ENCODE measurements at places on chromosomes 3 and 15.

DNA sequence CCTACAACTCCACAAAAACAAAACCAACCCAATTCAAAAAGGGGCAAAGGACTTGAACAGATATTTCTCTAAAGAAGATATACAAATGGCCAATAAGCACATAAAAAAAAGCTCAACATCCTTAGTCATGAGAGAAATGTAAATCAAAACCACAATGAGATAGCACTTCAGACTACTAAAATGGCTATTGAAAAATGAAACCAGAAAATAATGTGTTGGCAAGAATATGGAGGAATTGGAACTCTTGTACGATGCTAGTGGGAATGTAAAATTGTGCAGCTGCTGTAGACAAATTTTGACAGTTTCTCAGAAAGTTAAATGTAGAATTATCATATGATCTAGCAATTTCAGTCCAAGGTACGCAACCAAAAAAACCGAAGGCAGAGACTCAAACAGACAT is 29.0 kb downstream of the KY start:
- no peak for DNase-seq

DNA sequence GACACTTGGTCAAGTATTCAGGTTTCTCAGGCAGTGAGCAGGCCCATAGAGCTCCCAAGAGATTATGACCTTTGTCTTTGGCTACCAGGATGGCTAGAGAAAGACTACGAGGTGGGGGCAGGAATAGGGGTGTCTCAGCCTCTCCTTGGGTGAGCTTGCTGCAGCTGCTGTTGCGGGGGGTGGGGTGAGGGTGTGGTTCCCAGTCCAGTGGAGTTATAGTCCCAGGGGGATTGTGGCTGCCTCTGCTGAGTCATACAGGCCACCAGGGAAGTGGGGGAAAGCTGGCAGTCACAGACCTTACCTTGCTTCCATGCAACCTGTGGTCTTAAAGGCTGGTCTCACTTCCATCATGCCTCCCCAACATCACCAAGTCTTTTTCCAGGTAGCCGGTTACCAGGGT is 31.7 kb downstream of the ATP2C1 start:
- DNase-seq: peak; percentile 5

GRCh38 chr3:47601281-47601680 is 22.6 kb upstream of the CSPG5 start:
- no peak for DNase-seq

DNA sequence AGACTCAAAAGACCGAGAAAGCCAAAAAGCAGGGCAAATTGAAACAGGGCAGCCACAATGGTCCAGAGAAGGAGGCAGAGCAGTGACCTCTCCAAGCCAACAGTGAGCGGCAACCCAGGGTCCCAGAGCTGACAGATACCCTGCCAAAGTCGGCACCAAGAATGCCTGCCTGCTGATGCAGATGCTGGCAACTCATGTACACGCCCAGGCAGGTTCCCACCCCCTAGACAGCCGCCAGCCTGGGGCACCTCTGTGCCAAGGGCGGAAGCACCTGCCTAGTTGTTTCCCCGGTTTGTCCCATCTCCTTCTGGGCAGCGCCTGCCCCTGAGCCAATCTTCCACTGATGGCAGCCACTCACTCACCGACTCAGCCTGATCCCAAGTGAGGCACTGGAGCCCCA is 22.1 kb downstream of the KLHL25 start:
- no peak for DNase-seq

GRCh38 chr3:128479558-128480086 is 12.9 kb upstream of the DNAJB8 start:
- no peak for DNase-seq

- peak; percentile 12 for DNase-seq
Measured at GRCh38 chr15:89205991-89206585, 15.3 kb downstream of the RLBP1 start.

DNA sequence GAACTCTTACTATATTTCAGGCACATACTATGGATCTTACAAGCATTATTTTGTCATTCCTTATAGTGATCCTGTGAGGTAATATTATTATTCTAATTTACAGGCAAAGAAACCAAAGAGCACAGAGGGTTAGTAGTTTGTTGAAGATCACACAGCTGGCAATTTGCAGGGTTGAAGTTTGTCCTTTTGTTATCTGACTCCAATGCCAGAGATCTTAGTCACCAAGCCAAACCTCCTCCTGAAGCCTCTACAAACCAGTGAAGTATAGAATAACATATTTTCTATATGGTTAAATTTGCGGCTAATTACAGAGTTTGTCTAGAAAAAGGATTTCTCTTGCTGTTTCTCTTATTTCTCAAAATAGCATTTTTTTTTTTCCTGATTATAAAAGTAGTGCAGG is 11.2 kb downstream of the ISLR2 start:
- DNase-seq: no peak

GRCh38 chr3:56744016-56744415 is 57.7 kb downstream of the ARHGEF3 start:
- DNase-seq: no peak

DNA sequence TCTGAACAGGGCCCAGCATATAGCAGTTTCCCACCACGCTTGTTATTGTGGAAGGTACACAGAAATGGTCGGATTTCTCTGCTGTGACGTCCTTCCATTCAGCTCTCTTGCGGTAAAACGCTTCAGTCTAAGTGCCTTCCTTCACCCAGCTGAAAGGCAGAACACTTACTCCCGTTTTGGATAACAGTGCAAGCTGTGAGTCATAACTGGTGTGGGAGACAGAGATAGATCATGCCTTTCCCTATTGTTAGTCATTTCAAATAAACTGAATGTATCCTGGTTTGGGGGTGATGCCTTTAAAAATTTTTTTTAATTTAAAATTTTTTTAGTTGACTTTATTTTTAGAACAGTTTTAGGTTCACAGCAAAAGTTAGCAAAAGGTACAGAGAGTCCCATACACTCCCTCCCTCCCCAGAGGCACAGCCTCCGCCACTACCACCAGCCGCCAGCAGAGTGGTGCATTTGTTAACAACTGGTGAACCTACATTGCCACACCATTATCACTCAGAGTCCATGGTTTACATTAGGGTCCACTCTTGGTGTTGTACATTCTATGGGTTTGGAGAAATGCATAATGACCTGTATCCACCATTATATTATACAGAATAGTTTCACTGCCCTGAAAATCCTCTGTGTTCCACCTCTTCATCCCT is 94.9 kb upstream of the NSMCE3 start:
- no peak for DNase-seq

DNA sequence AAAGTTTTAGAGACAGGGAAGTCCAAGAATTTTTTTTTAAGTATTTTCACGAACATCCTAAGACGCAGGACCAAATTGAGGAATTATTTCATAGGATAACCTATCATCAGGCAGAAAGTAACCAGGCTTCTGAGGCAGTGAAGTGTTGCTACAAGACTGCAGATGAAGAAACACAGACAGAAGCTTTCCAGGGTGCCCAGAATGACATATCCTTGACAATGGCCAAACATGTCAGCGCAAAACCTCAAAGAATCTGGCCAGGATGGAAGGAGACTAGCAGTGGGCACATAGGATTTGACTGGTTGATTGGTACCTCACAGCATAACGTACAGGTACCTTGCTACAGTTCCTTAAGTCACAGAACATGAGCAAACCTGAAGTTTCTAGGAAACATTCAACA is 7.5 kb downstream of the ADAMTS9 start:
- no peak for DNase-seq

DNA sequence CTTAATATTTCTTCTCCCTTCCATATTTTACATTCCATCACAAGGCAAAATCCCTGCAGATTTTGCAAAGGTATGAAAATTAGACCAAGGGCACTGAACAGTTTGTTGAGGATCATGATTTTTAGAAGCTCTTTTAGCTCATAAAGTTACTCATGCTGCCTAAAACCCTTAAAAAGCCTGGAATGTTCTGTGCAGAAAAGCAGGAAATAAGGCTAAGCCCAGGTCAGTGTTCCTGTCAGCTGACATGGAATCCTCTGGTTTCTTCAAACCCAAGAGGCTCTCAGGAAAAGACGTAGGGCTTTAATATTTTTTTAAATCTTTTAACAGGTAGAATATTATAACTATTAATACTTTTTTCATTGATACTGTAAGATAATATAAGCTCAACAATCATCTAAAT is 8.2 kb downstream of the CBLB start:
- DNase-seq: no peak

Data from stimulated activated naive CD8-positive, alpha-beta T cell treated with anti-CD3 and anti-CD28 coated beads, Interleukin-15, Interleukin-2, amounts not matched to agents 100 U/mL and 50 U/mL, for 24 hours (primary cell).